Cerebellum (tissue), 4 donors: ENCODE measurements at places on chromosomes 7 and 10. TPM values are rescaled to one million over a fixed set of nuclear protein-coding genes. Genes with fewer than 3 reads are reported as not detected.

DNA sequence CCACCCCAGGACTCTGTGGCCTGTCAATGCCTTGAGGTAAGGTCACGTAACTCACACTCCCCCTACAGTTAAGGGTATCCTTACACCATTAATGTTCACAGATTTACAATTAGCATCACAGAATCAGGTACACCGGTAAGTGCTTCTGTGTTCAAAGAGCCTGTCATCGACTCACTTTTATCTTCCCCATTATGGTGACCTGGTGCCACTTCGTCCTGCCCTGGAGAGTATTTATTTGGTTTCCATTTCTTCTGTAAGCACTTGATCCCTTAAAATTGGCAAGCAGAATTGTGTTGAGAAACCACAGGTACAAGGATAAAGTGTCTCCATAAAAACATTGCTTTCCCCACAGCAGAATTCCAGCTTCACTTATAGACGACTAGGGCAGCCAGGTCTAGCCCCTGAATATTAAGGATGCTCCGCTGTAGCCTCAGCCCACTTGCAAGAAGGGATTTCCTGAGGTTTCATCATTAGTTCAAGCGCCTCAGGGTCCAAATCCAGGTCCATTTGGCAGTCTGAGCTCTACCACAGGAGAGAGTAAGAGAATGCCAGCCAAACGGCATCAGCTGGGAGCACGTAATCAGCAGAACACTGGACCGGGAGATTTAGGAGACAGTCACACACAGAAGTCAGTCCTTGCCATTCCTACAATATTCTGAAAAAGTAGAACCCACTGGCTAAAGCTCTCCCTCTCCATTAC lies 10.1 kb downstream of the ATXN7L1 start:
- no peak for DNase-seq

The PNLIP gene
- not detected for total RNA-seq

DNA sequence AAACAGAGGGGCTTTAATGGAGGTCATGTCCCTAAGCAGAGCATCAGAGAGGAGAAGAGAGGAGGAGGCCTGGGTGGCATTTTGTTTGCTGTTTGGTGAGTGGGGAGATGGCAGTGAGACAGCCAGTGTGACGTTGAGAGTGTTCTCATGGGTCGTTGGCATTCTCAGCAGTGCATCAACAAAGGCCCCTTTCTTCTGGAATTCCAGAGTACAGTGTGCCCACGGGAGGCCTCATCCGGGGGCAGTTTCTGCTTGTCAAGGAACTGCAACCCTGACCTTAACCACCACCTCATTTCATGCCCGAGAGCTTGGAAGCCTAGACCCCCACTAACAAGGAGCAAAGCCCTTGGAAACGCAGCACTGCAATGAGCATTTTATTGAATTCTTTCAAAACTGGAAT lies 92.9 kb downstream of the CELF2 start:
- DNase-seq, result no peak

The SLC18A2 gene
- 6.5 TPM for total RNA-seq

The AVL9 gene
- 57.3 TPM for total RNA-seq

DNA sequence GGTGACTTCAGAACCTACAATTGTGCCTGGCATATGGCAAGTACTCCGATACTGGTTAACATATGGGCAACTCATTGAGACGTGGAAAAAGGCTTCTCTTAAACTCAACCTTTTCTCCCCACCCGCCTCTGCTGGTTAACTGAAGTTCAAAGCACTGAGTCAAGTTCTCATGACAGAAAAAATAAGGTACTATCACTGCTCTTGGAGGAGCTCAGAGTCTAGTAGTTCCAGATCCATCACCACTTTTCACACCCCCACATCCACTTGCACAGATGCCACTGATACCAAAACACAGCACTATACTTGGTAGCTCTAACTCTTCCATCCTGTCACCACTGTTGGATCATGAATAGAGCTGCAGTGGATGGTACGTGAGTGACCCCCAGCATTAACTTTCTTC lies 36.2 kb downstream of the CCDC6 start:
- no peak for DNase-seq

- no peak for DNase-seq
Observed at GRCh38 chr10:71777213-71777985, 4.1 kb upstream of the VSIR start.
